ENCODE measurements at places on chromosomes 7 and 10.

DNA sequence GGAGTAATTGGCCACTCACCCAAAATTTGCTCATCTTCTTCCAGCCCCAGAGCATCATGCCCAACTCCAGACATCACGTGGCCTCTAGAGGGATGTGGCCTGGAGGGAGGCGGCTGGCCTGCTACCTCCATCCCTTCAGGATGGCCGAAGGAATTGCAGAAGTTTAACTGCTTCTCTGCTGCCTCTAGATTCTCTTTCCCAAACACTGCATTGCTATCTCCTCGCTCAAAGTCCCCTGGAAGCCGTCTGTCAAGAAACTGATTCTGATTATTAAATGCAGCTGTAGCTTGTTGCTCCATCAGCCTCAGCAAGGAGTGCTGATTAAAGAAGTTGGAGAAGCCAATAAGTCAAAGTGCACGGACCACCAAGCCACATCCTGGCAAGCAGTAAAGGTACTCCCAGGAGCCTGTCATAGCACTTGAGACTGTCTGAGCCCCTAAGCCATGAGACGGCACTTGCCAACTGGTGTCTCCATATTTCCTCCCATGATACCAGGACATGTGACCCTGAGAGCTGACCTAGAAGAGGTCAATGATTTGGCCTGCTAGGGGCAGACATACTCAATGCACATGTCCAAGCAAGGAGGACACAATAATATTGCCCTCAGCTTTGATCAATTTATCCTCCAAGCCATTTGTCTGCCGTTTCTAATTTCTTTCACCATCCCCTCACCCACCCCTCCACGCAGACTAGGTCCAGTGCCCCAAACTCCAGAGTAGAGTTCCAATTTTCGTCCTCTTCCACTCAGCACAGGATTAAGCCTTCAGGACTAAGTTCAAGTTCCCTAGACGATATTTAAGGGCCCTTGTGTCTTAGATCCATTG lies 84.2 kb downstream of the TBXAS1 start:
- DNase-seq = no peak

GRCh38 chr10:44418637-44419036 lies 33.7 kb upstream of the CXCL12 start:
- DNase-seq = no peak

DNA sequence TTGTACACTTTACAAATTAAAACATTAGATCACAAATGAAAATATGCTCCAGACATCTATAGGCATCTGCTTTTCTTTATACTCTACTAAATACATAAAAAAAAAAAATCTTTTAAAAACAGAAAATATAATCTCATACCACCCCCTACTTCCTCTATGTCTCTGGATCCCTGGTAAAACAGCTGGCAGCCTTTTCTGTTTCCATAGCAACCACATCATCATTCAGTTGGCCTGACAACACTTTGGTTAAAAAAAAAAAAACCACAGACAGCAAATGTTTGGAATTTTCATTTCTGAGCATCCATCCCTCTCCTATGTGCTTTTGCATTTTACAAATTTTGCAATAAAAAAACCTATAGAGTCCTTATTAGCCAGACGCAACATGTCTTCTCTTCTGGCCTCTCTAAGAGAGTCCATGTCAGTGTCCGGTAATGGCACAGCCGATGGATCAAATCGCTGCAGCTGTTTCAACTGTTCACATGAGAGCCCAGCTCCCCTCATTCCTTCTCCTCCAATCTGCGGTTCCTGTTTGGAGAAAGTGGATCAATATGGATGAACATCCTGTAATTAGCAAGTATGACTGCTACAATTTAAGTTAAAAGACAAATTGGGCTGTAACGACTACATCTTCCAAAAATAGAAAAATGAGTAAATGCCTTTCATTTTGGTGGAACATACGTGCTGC lies 105.6 kb downstream of the NSUN6 start:
- DNase-seq = no peak

DNA sequence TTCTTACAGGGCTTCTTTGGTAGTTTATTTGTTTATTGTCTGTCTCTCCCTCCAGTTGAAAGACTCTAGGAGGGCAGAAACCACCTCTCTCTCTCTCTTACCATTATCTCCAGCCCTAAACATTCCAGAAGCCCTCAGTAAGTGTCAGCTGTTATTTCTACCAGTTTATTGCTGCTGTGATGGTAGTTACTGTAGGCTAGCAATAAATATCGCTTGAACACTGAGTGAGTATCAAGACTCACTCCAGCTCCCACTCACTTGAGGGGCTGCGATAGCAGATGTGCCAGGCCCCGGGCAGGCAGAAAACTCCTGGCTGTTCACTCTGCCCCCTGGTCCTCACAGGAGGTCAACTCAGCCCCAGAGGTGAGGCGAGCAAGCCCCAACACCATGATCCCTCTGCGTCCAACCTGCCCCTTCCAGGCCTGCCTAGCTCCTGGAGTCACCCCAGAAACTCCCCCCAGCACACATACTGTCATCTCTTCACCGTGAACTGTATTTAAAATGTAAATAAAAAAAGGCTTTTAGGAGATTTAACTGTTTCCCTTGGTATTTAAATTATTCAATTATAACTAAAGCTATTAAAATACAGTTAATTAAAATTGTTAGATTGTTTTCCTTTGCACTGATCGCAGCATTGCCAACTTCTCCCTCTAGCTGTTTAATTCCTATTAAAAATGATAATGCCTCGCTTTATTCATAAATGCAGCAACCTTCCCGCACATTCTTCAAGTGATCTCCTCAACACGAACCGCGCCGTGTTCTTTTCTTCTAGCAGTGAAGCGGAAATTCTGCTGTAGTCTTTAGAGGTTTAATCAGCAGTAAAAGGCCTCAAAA lies 321.1 kb upstream of the ZMIZ1 start:
- no peak for DNase-seq

DNA sequence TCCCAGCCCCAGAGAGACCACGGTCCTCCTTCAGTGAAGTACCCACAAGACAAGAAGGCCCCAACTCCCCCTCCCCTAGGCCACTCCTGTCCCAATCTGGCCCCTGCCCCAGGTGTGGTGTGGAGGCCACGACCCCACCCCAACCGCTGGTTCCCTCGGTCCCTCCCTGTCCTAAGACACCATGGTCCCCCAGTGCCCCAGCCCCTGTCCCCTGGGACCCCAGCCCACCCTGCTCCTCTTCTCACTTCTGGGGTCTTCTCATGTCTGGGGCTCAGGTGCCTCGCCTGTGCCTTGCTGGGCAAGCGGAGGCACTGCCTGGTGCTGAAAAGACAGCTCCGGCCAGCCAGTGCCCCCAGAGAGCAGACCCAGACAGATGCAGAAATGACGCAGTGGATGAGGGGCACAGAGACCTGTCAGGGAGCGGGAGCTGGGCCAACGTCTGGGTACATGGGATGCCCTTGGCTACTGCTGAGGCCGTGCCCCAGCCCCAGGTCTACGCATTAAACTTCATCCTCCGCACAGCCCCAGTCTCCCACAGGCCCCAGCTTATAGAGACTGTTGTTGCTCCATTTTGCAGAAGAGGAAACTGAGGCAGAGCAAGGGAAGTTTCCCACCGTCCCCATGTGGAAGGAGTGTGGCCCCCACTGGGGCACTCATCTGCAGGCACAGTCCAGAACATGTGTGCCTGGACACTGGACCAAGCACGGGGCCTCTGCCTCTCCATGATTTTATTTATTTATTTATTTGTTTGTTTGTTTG lies 14.8 kb downstream of the GRIFIN start:
- no peak for DNase-seq

- no peak for DNase-seq
Observed at GRCh38 chr10:71475243-71475871, 78.6 kb downstream of the CDH23 start.

GRCh38 chr7:134547397-134548054 lies 1.4 kb upstream of the AKR1B15 start:
- peak; percentile 63 for DNase-seq

- DNase-seq = no peak
Observed at GRCh38 chr10:72062382-72062781, 26.0 kb downstream of the SPOCK2 start.

- no peak for DNase-seq
Observed at GRCh38 chr7:74684921-74685320, 27.4 kb downstream of the GTF2I start.

GRCh38 chr10:639751-640672 lies 49.5 kb downstream of the DIP2C start:
- no peak for DNase-seq

DNA sequence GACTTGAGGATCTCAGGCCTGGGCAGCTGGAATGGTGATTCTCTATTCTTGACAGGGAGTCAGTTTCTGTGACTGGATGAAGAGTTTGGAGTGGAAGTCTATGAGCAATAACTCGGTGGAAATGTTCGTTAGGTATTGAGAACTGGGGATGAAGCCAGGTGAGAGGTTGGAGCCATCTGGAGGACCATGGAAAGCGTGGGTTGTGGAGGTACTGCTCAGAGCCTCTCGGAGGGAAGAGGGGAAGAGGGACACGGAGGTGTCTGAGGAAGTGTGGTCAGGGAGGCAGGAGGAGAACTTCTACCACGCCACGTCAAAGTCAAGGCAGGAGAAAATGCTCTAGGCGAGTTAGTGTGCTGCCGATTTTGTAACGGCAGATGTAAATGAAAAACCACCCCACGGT lies 430.7 kb downstream of the DPP6 start:
- DNase-seq = no peak

GRCh38 chr7:129351320-129351719 lies 82.9 kb upstream of the STRIP2 start:
- no peak for DNase-seq

DNA sequence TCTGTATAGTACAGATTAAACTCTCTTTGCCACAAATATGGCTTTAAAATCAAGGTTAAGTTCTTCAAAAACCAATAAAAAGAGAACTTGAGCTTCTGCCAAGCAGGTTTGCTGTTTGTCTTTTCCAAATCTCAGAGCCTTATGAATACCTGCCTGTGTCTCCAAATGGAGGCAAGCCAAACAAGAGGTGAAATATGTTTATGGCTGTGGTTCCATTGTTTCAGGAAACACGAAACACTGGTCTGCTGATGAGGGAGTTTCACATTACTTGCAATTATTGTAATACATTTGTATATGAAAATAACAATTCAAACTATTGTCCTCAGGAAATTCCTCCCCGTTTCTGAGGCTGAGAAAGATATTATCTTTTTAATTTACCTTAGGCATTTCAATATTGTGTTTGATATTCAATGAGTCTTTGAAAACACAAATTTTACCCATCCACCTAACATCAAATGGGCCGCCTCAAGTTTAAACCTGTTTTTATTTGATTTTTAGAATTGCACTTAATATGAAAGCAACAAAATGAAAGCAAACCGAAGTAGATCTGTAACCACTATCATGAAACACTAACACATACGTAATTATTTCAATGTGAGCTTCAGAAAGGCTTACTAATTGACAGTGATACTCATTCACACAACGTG lies 359.3 kb downstream of the HGF start:
- no peak for DNase-seq

DNA sequence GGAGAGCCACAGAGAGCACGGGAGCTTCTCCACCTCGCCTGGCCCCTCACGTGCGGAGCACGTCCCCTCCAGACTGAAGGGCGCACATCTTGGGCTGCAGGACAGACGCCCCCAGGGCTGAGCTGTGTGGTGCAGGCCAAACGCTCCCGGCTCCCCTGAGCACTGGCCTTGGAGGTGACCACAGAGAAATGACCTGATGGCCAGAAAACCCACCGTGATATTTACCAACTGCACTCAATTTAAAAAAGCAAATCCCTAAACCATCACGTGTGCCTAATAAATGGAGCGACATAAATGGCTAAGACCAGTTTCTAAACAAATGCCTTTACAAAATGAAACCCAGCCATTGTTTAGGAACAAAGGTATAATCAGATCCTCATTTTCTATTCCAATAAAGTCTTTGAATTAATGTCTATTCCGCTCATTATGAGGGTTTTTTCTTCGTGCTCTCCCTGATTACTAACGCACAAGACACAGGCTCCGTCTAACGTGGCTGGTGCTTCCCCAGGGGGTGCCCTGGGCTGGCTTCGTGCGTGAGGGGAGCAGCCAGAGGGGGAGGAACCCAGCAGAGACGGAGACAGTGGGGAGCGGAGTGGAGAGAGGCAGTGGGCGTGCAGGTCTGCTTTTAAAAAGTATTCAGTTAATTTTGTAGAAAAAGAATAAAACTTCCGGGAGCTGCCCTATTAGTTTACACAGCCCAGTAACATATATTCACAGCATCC lies 190.3 kb downstream of the DNAJB6 start:
- no peak for DNase-seq

DNA sequence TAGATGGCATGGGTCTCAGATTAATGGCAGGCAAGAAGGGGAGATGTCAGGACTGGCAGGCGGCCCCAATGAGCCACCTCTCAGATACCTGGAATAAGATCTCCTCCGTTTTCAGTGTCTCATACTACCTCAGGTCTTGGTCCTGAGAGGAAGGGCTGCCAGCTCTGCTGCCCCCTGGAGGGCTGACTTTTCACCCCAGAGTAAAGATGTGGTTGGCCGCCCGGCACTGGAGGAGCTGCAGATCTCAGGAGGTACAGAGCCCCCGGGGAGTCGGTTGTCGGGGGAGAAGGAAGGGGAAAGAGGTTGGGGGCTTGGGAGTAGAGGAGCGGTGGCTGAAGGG lies 642 bp upstream of the COL13A1 start:
- peak; percentile 63 for DNase-seq

GRCh38 chr7:81715984-81716588 lies 53.8 kb downstream of the HGF start:
- DNase-seq = peak; percentile 7

DNA sequence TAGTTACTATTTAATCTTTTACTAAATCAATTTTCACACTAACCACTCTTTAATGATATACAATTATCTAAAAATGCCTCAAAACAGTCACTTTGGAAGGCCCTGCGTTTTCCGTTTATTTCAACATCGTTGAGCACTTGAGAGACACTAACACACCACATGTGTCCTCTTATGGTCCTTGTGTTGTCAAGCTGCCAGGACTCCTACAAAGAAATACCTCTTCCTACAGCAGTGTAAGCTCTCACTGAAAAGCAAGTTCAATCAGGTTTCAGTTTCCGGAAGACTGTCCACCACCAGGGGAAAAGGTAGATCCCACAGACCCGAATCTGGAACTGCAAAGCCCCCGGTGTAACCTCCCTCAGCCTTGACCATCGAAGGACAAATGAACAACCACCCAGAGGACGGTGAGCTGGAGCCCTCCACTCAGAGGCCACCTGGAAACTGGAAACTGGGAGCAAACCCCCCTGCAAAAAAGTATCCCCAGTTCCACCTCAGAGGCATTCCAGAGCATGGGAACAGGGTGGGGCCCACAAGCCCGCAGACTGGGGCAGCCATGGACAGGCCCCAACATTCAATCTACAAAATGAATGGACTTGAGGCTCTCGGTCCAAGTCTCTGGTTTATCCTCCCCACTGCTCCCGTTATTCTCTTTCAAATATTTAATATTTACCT lies 37.6 kb downstream of the KCNH2 start:
- DNase-seq = no peak

All from kidney capillary endothelial cell (primary cell).